ENCODE measurements at places on chromosomes 13 and 19.

GRCh38 chr19:34224996-34225658 lies 29.2 kb upstream of the GARRE1 start:
- DNase-seq = no peak
- H3K27ac ChIP-seq = no peak overlapping the region
- peaks cover 18% of the 10 kb centered on the region for H3K4me1 ChIP-seq
- H3K4me3 ChIP-seq = no peak overlapping the region

- DNase-seq = no peak
- no peaks in the 10 kb centered on the region for H3K27me3 ChIP-seq
- no peaks in the 10 kb centered on the region for H3K4me1 ChIP-seq
- H3K27ac ChIP-seq = no peak overlapping the region
These were observed 10.5 kb upstream of the TDRD12 start for GRCh38 chr19:32709032-32709431.

- no peak overlapping the region for H3K4me3 ChIP-seq
- no peak overlapping the region for H3K27ac ChIP-seq
- DNase-seq = peak; percentile 34
- peaks cover 8% of the 10 kb centered on the region for H3K36me3 ChIP-seq
These were observed 28.4 kb downstream of the TMTC4 start for GRCh38 chr13:100646030-100646673.

DNA sequence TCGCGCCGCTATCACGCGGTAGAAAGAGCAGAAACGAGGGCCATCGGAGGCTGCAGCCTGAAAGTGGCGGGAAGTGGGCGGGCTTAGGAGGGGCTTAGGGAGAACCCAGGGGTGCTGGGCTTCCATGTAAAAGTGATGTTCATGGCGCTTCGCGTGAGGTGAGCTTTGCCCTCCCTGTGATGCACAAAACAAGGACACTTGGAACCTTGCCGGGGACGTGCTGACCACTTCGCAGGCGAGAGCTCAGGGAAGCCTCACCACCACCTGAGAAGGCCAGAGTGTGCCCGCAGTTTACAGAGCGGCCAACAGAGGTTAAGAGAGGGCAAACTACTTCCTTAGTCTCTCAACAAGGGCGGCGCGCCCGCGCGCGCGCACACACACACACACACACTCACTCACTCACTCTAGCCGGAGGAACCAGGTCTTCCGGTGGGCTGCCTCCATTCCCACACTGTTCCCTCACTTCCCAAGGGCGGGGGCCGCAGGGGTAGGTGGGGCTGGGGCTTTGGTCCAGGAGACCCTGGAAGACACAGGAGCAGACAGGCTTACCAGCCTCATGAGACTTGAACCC lies 651 bp downstream of the GAPDHS start:
- no peak for DNase-seq
- no peak overlapping the region for H3K4me3 ChIP-seq
- peaks cover 12% of the 10 kb centered on the region for H3K27me3 ChIP-seq
- H3K36me3 ChIP-seq = no peaks in the 10 kb centered on the region
- H3K27ac ChIP-seq = no peak overlapping the region
- H3K4me1 ChIP-seq = no peaks in the 10 kb centered on the region

DNA sequence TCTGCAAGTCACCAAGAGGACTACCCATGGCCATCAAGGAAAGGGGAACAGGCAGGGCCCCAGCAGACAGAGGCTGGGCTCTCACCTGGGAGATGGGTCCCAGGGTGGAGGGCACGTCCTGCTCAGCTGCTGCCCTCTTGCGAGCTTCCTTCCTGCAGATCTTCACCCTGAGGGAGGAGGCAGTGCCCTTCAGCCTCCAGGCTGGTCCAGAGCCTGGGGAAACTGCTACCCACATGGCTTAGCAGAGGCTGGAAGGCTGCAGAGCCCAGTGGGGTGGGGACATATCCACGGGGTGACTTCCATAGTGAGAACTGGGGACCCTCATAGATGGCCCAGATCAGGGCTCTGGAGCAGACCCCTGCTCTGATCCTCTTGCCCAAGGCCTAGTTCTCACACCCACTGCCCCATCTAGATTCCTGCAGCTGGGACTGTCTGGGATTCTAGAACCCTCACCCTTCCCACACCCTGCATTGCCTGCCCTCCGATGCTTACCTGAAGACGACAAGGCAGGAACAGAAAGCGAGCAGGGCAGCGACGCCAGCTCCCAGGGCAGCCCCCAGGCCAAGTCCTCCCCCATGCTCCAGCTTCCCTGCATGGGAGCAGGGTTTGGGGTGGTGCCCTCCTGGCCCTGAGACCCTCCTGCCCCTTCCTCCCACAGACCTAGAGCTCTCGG lies 9.0 kb downstream of the SIGLEC11 start:
- H3K27ac ChIP-seq = no peak overlapping the region
- no peak overlapping the region for H3K4me3 ChIP-seq
- H3K36me3 ChIP-seq = no peaks in the 10 kb centered on the region
- peaks cover 16% of the 10 kb centered on the region for H3K27me3 ChIP-seq
- H3K4me1 ChIP-seq = peaks cover 5% of the 10 kb centered on the region
- DNase-seq = no peak

DNA sequence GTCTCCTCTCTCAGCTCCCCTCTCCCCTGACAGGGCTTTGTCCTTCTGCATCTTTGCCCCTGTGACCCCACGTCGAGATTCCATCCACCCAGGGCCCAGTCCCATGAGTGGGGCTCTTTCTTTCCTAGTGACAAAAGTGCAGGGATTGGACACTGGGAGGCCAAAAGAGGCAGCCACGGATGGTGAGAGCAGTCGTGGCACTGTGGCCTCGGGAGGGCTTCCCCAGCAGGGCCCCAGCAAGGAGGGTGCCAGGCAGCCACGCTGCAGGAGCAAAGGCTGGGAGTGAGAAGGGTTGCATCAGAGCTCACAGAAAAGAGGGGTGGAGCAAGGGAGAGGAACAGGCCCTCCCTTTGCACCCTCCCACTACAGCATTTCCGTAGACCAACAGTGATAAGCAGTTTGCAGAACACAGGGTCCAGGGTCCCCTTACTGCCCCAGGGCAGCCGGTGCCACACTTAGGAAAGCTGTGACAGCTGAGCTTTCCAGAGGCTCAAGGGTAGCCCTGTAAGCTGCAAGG lies 4.9 kb downstream of the ZSCAN1 start:
- no peaks in the 10 kb centered on the region for H3K36me3 ChIP-seq
- H3K27me3 ChIP-seq = no peaks in the 10 kb centered on the region
- DNase-seq = no peak
- H3K27ac ChIP-seq = no peak overlapping the region
- H3K4me3 ChIP-seq = no peak overlapping the region

GRCh38 chr13:93818345-93818744 lies 591.7 kb downstream of the GPC6 start:
- H3K4me1 ChIP-seq = no peaks in the 10 kb centered on the region
- H3K36me3 ChIP-seq = no peaks in the 10 kb centered on the region
- no peak overlapping the region for H3K4me3 ChIP-seq
- DNase-seq = no peak
- H3K27ac ChIP-seq = no peak overlapping the region

DNA sequence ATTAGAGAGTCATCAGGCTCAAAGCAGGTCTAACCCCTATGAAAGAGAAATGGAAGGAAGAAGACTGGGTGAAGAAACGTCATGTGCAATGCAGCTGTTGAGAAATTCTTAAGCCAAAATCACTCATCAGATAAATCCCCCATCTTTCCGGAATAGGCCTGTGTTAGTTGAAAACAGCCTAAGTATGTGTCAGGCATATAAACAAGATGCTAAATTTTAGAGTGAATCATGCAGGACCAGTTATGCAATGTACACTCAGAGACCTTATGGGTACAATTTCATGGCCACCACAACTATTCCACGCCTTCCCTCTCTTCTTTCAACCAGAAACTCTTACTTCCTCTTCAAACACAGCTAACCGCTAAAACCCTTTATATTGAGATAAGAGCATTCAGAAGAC lies 717.7 kb upstream of the ATXN8OS start:
- no peaks in the 10 kb centered on the region for H3K27me3 ChIP-seq
- H3K4me3 ChIP-seq = no peak overlapping the region
- no peaks in the 10 kb centered on the region for H3K36me3 ChIP-seq
- no peak for DNase-seq
- H3K27ac ChIP-seq = no peak overlapping the region

- no peak overlapping the region for H3K4me3 ChIP-seq
- H3K4me1 ChIP-seq = peaks cover 8% of the 10 kb centered on the region
- no peaks in the 10 kb centered on the region for H3K27me3 ChIP-seq
- DNase-seq = no peak
- H3K27ac ChIP-seq = no peak overlapping the region
These were observed 4.1 kb downstream of the POP4 start for GRCh38 chr19:29610213-29610573.

- H3K4me1 ChIP-seq = no peaks in the 10 kb centered on the region
- no peak overlapping the region for H3K4me3 ChIP-seq
- H3K36me3 ChIP-seq = no peaks in the 10 kb centered on the region
- no peak overlapping the region for H3K27ac ChIP-seq
These were observed 312.5 kb downstream of the DCLK1 start for GRCh38 chr13:35818633-35819067.
